ENCODE measurements at places on chromosomes 13 and 19.

DNA sequence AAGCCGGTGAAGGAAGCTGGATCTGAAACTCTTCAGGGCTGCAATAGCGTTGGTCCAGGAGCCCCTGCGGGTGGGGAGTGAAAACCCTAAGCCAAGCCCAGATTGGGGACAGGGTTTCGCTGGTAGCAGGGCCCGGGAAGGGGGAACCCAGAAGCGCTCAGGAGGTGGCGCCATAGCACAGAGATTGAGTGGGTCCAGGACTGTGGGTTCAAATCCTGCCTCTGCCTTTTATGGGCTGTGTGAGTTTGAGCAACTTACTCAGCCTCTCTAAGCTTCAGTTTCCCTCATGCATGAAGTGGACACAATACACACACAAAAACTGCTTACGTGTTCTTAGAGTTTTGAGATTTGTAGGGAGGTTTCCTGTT, 8.3 kb upstream of the SYCN start:
- no peaks in the 10 kb centered on the region for H3K4me1 ChIP-seq
- H3K27me3 ChIP-seq = peaks cover 6% of the 10 kb centered on the region
- DNase-seq = no peak
- H3K27ac ChIP-seq = no peak overlapping the region
- no peaks in the 10 kb centered on the region for H3K36me3 ChIP-seq
- H3K4me3 ChIP-seq = no peak overlapping the region

DNA sequence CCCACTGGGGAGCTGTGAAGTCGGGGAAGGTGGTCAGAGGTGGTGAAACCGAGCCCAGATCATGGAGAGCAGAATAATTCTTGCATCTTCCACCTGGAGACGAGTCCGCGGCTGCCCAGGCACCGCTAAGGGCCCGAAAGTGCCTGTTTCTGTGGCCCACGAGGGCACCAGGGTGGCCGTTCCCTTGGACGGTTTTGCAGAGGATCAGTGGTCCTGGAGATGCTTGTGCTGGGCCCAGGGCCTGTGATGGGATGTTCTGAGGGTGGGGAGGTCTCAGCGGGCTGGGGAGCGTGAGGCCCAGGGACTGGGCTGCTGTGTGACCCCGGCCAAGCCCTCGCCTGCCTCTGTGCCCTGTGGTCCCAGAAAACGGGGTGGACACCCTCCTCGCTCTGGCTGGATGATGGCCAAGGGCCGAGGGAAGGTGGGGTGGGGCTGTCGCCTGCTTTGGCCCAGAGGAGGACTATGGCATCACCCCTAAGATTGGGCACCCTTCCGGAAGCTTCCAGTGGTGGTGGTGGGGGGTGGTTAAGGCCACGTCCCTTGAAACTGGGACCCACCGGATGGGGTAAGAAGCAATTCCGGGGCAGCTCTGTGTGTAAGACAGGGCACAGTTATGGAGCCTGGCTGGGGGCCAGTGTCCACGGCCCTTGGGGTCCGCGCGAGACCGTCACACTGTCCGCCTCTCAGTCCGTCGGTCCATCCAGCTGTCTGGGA, 51.3 kb upstream of the NFIC start:
- H3K27me3 ChIP-seq = peaks cover 15% of the 10 kb centered on the region
- no peaks in the 10 kb centered on the region for H3K4me1 ChIP-seq
- no peaks in the 10 kb centered on the region for H3K36me3 ChIP-seq

DNA sequence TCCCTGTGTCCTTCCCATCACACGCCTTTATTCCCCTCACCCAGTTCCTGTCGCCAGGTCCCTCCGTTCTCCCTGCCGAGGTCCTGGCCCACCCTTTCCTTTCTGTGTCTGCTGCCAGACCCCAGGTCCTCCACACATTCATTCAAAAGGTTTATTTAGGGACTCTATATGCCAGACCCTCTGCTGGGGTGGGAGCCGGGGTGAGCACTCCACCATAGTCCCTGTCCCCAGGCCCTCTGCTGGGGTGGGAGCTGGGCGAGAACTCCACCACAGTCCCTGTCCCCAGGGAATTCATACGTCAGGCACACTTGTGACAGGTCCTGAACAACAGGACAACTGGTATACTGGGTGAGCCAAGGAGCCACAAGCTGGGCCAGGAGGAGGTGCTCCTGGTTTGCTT, 34.4 kb upstream of the TUBGCP3 start:
- peaks cover 10% of the 10 kb centered on the region for H3K27me3 ChIP-seq
- H3K27ac ChIP-seq = no peak overlapping the region
- H3K4me3 ChIP-seq = no peak overlapping the region
- no peaks in the 10 kb centered on the region for H3K4me1 ChIP-seq

DNA sequence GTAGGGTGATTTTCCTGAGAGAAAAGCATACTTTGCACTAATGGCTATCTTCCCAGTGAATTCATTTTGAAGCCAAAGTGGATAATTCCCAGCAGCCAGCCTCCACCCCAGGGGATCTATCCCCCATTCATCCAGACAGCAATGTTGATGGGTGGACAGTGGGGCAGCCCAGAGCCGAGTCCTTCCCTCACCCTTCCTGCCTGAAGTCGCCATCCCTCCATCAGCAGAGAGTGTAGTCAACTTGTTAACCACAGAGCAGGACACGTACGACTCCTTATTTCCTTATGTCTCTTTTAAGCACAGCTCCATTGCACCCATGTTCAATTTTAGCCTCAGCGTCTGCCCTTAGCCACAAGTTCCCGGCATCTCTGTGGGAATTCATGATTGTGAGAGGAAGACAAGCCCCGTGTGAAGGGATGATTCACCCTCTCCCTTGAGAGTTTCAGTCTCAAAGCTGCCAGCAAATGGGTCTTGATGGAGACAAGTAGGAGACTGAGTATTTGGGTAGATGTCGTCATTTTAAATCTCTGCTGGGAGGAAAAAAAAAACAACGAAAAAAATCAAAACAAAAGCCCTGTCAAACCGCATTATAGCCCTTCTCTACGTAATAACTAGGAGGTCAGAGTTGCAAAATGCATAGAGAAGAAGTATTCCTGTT, 58.3 kb upstream of the MEDAG start:
- H3K27me3 ChIP-seq = peaks cover 7% of the 10 kb centered on the region
- no peak overlapping the region for H3K27ac ChIP-seq
- H3K4me1 ChIP-seq = peaks cover 8% of the 10 kb centered on the region
- no peaks in the 10 kb centered on the region for H3K36me3 ChIP-seq

DNA sequence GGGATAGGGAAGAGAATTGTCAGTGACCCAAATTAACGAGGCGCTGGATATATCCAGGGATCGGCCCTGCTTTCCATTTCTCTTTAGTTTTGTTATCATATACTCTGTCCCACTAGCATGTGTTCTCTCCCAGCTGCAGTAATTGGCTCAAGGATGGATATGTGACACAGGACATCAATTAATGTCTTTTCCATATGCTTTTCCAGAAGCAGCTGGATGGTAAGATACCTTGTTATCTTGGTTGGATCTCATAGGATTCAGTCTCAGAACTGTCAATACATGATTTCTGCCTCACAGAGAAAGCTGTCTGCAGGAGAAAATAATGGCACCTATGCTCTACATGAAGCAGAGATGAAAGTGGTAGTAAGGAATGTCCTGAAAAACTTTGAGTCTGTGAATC, 157.1 kb upstream of the SPRY2 start:
- H3K36me3 ChIP-seq = no peaks in the 10 kb centered on the region
- DNase-seq = no peak
- H3K27me3 ChIP-seq = peaks cover 5% of the 10 kb centered on the region
- H3K4me1 ChIP-seq = no peaks in the 10 kb centered on the region

DNA sequence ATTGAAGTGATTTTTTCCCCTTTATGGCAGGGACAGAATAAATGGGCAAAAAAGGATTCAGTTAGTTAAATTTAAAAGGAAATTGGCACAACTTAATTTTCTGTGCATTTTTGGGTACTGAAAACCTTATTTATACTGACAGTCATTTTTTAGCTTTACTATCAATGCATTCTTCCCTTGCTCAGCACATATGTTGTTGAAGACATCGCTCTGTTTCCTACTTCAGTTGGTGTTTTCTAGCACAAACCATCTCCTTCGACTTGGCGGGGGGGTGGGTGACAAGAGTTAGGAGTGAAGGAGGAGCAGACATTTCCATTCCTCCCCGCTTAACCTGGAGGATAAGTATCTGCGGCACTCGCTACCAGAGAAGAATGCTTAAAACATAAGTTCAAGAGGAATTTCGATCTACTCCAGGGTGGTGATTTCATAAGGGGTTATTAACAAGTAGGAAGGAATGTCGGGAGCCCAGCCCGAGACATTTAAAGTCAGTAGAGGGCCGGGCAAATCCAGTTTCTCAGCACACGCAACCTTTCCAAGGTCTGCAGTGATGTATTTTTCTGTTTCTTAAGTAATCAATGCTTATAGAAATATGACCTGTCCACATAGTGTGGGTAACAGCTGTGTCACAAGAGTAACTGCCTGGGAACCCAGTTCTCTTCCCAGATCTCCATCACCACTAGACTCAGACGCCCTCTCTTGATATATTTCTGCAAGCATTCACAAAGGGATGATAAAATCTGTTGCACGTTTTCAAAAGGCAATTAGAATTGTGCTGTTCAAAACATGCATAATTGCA, 525.8 kb downstream of the MYO16 start:
- no peaks in the 10 kb centered on the region for H3K27me3 ChIP-seq
- no peak for DNase-seq
- H3K4me1 ChIP-seq = peaks cover 4% of the 10 kb centered on the region

GRCh38 chr19:15337202-15337601, 4.9 kb upstream of the BRD4 start:
- peaks cover 5% of the 10 kb centered on the region for H3K4me1 ChIP-seq
- no peak overlapping the region for H3K27ac ChIP-seq
- H3K27me3 ChIP-seq = no peaks in the 10 kb centered on the region
- H3K4me3 ChIP-seq = no peak overlapping the region
- DNase-seq = no peak

GRCh38 chr19:30781047-30781446, 408.9 kb downstream of the ZNF536 start:
- no peak for DNase-seq
- H3K4me1 ChIP-seq = peaks cover 3% of the 10 kb centered on the region
- H3K36me3 ChIP-seq = no peaks in the 10 kb centered on the region
- H3K4me3 ChIP-seq = no peak overlapping the region
- no peak overlapping the region for H3K27ac ChIP-seq

GRCh38 chr13:48542138-48542537, 9.3 kb upstream of the RCBTB2 start:
- DNase-seq = no peak
- H3K27ac ChIP-seq = no peak overlapping the region
- H3K4me1 ChIP-seq = no peaks in the 10 kb centered on the region
- no peaks in the 10 kb centered on the region for H3K27me3 ChIP-seq
- peaks cover 13% of the 10 kb centered on the region for H3K36me3 ChIP-seq

DNA sequence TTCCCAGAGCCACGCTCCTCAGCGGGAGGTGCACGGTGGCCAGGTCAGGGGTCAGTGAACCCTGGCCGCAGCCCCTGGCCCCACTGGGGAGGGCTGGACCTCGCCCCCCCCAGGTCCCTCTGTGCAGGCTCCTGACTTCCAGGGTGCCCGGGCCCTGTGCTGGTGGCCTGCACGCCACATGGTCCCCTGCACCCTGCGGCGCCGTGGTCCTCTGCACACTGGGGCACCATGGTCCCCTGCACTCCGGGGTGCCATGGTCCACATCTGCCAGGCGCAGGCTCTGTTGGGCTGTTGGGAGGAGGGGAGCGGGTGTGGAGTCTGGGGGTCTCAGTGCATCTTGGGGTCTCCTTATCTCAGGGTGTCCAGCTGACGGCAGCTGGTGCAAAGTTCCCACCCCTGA, 23.3 kb upstream of the TMEM255B start:
- H3K4me1 ChIP-seq = peaks cover 1% of the 10 kb centered on the region
- no peak for DNase-seq
- H3K27me3 ChIP-seq = peaks cover 18% of the 10 kb centered on the region
- no peak overlapping the region for H3K27ac ChIP-seq
- no peak overlapping the region for H3K4me3 ChIP-seq
- no peaks in the 10 kb centered on the region for H3K36me3 ChIP-seq

- peak overlapping the region; percentile 63 for H3K27ac ChIP-seq
- H3K4me3 ChIP-seq = peak overlapping the region; percentile 86
- peaks cover 19% of the 10 kb centered on the region for H3K36me3 ChIP-seq
- peaks cover 17% of the 10 kb centered on the region for H3K4me1 ChIP-seq
- peaks cover 48% of the 10 kb centered on the region for H3K27me3 ChIP-seq
- DNase-seq = no peak
Observed at GRCh38 chr19:50658441-50659317, 9.4 kb downstream of the C19orf81 start.

DNA sequence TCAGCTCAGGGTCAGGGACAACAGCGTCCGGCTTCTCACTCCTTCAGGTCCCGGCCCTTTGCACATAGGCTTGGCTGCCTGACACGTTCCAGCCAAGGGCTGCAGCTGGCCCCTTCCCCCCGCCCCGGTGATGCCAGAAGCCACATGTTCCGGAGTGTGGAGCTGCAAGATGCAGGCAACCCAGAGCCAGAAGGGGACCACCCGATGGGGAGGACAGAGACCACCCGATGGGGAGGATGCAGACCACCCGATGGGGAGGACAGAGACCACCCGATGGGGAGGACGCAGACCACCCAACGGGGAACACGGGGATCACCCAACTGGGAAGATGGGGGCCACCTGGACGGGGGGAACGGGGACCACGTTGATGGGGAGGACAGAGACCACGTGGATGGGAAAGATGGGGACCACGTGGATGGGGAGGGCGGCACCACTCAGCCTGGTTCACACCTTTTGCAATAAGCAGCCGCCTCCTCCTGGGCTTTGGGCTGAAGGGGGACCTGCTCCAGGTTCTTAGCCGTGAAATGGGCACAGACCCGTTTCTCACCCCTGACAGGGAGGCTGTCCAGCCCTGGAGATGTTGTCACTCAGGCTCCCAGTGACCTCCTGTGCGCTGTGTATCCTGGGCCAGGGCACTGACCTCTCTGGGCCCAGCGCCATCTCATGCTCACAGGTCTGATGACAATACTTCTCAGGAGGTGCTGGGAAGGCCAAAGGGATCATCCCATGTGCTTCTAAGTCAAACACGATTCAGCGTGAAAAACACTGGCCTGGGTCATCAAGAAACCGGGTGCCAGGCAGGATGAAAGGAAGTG, 34.5 kb downstream of the C13orf46 start:
- no peaks in the 10 kb centered on the region for H3K27me3 ChIP-seq
- no peaks in the 10 kb centered on the region for H3K36me3 ChIP-seq
- H3K4me3 ChIP-seq = no peak overlapping the region

DNA sequence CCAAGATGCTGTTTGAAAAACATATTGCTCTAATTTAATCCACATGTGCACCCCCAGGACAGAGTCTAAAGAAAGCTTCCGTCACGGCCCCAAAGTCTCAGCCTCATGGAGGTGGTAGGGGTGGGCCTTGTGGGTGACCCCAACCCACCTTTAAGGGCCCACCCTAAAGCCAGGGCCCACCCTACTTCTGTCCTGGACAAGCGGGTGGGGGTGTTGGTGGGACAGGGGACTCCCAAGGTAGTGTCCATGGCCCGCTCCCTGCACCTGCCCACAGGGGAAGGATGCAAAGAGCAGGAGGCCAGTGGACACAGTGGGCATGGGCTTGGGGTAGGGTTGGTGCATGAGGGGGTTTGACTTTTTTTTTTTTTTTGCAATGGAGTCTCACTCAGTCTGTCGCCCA, 66.8 kb downstream of the KCTD15 start:
- H3K4me1 ChIP-seq = no peaks in the 10 kb centered on the region
- DNase-seq = no peak
- H3K36me3 ChIP-seq = no peaks in the 10 kb centered on the region
- no peak overlapping the region for H3K27ac ChIP-seq
- H3K27me3 ChIP-seq = no peaks in the 10 kb centered on the region

GRCh38 chr19:16228637-16229321, 31.1 kb downstream of the AP1M1 start:
- no peak overlapping the region for H3K27ac ChIP-seq
- H3K36me3 ChIP-seq = peaks cover 19% of the 10 kb centered on the region
- no peaks in the 10 kb centered on the region for H3K27me3 ChIP-seq
- H3K4me3 ChIP-seq = no peak overlapping the region
- peak; percentile 57 for DNase-seq

Measured in natural killer cell treated with Interleukin-12 subunit alpha and Interleukin-12 subunit beta and Interleukin-15 and Interleukin-18, amount 100 ng/mL, for 72 hours (primary cell).